ENCODE measurements at places on chromosomes 11 and 22. TPM values are rescaled to one million over a fixed set of nuclear protein-coding genes. Genes with fewer than 3 reads are reported as not detected.

The PHOX2A gene
- not detected for total RNA-seq

- DNase-seq = no peak
Measured at GRCh38 chr11:108732395-108732794, 67.5 kb downstream of the DDX10 start.

DNA sequence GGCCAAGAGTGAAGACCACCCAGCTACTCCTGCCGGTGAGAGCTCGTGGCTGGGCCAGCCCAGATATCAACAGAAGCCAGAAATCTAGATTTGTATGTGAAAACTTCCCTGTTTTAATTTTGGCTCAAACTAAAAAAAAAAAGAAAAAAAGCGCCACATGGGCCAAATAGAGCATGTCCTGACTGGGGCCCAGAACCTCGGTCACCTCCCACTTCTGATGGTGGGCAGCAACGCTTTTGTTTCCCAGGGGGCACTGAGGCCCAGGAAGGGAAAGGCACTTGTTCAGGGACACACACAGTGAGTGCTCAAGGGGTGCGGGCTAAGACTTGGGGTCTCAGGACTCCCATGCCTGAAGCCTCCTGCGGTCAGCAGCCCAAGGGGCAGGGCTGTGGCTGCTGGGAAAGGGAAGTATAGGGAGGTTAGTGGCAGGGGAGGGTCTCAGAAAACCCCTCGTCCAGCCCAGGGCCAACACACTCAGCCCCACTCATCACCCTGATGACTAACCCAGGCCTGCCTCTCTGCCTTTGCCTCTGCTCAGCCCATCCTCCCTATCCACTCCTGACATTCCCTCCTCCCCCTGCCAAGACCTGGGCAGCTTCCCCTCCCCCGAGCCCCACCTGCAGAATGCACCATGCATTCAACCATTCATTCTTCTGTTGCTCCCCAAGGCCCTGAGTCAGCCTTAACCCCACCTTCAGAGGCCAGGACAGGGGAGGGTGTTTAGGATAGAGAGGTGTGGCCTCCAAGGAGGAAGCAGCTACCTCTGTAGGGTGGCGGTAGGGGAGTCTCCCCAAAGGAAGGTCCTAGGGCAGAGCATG is 30.0 kb upstream of the TCF20 start:
- no peak for DNase-seq

The NAP1L4 gene
- total RNA-seq = 86.4 TPM

GRCh38 chr11:37519781-37520180 is 921.7 kb upstream of the RAG2 start:
- no peak for DNase-seq

DNA sequence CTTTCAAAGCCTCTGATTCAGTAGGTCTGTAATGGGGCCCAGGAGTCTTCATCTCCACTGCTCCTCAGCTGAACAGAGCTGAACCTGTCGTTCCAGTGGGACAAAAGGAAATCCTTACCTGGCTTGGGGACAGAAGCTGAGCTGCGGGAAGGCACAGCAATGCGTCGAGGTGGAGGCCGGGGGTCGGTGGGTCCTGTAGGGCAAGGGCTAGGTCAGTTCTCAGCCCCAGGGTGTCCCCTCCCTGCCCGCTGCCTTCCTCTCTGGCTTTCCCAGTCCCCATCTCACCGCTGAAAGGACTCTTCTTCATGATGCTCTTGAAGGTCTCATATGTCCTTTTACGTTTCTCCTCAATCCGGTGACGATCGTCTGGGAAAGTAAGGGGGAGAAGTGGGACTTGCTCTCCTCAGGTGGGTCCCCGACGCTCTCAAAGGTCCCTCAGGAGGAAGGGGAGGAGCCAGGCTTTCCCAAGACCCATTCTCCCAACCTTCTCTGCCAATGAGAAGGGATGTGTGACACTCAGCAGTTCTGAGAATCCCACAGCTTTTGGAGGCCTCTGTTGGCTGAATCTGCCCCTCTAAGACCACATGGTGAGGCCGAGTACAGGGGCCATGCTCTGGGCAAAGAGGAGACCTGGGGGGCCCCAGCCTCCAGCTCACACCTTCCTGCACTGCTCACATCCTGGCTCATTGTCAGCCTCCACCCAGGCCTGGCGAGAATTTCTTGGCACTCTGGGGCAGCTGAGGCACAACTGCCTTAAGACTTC is 7.0 kb downstream of the RELA start:
- no peak for DNase-seq

DNA sequence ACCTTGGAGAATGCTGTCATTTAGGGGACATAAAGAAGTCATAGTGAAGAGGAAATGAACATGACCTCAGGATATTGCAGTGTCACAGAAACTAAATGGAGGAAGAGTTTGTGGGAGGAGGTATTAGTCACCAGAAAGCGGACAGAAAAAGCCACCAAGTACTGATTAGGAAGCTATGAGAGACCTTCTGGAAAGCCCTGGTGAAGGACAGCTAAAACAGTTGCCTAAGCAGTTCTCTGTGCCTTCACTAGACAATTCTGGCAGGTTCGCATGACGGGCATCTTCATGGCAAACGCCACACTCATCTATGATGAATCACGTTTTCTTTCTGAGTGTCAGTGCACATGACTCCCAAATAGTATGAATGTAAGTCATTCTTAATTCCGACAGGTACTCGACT is 325.8 kb downstream of the C11orf87 start:
- DNase-seq = no peak

The FDX1 gene
- 25.0 TPM for total RNA-seq

DNA sequence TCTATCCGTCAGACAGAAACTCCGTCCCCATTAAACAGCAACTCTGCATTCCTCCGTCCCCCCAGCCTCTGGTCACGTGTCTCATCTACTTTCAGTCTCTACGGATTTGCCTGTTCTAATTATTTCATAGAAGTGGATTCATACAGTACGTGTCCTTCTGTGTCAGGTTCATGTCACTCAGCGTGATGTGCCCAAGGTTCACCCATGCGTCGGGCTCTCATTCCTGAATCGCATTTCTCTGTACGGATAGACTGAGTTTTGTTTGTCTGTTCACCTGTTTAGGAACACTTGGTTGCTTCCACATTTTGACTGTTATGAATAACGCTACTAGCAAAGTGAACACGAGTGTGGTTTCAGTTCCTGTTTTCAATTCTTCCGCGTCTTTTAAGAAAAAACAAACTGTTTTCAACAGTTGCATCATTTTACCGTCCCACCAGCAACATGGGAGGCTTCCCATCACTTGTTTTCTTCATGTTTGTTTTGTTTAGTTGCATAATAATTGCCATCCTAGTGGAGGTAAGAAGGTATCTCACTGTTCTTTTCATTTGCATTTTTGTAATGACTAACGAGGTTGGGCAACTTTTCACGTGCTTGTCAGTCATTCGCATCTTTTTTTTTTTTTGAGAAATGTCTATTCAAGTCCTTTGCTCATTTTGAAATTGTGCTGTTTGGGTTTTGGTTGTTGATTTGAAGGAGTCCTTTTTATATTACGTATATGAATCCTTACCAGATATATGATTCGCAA is 8.9 kb upstream of the NLRP6 start:
- no peak for DNase-seq

The MMP13 gene
- not detected for total RNA-seq

DNA sequence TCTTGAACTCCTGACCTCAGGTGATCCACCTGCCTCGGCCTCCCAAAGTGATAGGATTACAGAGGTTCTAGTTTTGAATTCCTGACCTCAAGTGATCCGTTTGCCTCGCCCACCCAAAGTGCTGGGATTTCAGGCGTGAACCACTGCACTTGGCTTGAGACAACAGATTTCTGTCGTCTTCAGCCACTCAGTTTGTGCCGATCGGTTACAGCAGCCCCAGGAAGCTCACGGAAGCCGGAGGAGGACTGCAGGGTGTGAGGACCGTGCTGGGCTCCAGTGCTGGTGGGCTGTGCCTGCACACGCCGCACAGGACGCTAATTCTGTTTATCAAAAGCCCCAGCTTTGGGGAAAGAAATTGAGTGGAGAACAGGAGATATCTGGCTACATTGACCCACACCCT is 82.0 kb downstream of the CELSR1 start:
- DNase-seq = no peak

The GATD1 gene
- 3.5 TPM for total RNA-seq

GRCh38 chr22:25393121-25393805 is 171.2 kb upstream of the GRK3 start:
- DNase-seq = no peak

Data from gastrocnemius medialis (tissue), 4 donors.